Cardiac muscle cell (in vitro differentiated cells and primary cell): ENCODE measurements at places on chromosomes 3 and 15.

- no peaks in the 10 kb centered on the region for H3K36me3 ChIP-seq
- peak within 1 kb of the TSS; percentile 23 for H3K4me3 ChIP-seq
Measured at GRCh38 chr3:99638167-99638948, at the start of gene COL8A1. TSS of gene COL8A1 (plus strand) at chr3:99638594. CDS start at chr3:99790683, 152,089 bp downstream.

GRCh38 chr3:37741644-37742043 is 120.0 kb upstream of the CTDSPL start:
- H3K4me3 ChIP-seq: no peak overlapping the region
- no peak for DNase-seq
- H3K36me3 ChIP-seq: no peaks in the 10 kb centered on the region
- no peak overlapping the region for H3K27ac ChIP-seq

DNA sequence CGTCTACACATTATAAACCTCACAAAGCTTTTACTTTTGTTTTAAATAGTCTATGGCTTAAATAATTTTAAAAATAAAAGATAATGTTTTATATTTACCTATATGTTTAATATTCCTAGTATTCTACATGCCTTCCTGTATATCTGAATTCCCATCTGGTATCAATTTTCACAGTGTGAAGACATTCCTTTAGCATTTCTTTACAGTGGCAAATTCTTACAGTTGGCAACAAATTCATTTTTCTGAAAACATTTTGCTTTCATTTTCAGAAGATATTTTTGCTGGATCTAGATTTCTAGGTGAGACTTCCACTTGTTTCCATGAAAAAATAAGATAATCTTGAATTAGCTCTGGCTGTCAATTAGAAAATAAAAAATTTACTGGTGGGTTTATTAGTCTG is 471.4 kb upstream of the NAALADL2 start:
- no peak overlapping the region for H3K27ac ChIP-seq
- H3K4me3 ChIP-seq: no peak overlapping the region
- no peaks in the 10 kb centered on the region for H3K36me3 ChIP-seq
- no peak for DNase-seq

DNA sequence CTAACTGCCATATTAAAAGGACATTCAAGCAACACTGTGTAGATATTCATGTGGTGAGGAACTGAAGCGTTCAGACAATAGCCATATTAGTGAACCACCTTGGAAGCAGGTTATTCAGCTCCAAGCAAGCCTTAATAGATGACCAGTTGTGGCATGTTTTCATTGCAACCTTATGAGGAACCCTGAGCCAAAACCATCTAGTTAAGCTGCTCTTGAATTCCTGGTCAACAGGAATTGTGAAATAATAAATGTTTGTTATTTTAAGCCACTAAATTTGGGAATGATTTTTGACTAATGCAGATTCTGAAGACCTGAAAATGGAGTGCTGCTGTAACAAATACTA is 73.0 kb downstream of the SPRED1 start:
- H3K27ac ChIP-seq: peak overlapping the region; percentile 15
- no peaks in the 10 kb centered on the region for H3K27me3 ChIP-seq
- DNase-seq: no peak
- H3K4me1 ChIP-seq: peaks cover 7% of the 10 kb centered on the region
- H3K36me3 ChIP-seq: peaks cover 16% of the 10 kb centered on the region

DNA sequence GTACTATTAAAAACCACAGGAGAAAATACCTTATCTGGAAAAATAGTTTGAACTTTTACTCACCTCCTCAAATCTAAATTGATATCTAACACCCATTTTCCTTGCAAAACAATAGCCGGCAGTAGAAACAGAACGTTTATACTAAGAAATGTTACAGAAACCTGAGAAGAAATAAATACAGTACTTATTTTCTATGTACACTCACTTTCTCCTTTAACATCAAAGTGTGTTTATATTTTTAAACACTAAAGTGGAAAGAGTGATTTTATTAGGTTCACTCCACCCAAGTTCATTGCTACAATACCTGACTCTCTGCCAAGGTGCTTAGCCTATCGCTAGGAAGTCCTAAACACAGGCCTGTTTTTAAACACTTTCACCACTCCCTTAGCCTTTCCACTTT is 87.8 kb upstream of the TJP1 start:
- no peak overlapping the region for H3K4me3 ChIP-seq
- H3K36me3 ChIP-seq: no peaks in the 10 kb centered on the region
- DNase-seq: no peak
- H3K27me3 ChIP-seq: no peaks in the 10 kb centered on the region
- no peak overlapping the region for H3K27ac ChIP-seq
- peaks cover 22% of the 10 kb centered on the region for H3K4me1 ChIP-seq

DNA sequence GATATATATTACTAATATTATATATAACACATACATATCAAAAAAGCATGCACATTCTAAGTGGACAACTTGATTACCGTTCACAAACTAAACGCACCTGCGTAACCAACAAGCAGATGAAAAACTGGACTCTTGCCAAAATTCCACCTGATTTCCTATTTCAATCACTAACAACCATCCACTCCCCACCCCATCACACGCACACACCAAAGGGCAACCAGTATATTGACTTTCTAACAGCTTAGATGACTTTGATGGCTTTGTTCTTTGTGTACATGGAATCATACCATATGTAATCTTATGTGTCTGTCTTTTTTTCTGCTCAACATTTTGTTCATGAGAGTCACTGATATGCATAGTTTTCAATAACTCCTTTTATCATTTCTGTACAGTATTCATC is 496.8 kb upstream of the ARRDC4 start:
- H3K27me3 ChIP-seq: peaks cover 6% of the 10 kb centered on the region
- no peaks in the 10 kb centered on the region for H3K4me1 ChIP-seq
- no peak overlapping the region for H3K4me3 ChIP-seq
- H3K27ac ChIP-seq: no peak overlapping the region
- no peak for DNase-seq
